Bronchial epithelial cell (primary cell): ENCODE measurements at places on chromosomes 11 and 22. TPM values are rescaled to one million over a fixed set of nuclear protein-coding genes. Genes with fewer than 3 reads are reported as not detected.

GRCh38 chr11:134231958-134232659 is 7.6 kb downstream of the VPS26B start:
- DNase-seq, result no peak

DNA sequence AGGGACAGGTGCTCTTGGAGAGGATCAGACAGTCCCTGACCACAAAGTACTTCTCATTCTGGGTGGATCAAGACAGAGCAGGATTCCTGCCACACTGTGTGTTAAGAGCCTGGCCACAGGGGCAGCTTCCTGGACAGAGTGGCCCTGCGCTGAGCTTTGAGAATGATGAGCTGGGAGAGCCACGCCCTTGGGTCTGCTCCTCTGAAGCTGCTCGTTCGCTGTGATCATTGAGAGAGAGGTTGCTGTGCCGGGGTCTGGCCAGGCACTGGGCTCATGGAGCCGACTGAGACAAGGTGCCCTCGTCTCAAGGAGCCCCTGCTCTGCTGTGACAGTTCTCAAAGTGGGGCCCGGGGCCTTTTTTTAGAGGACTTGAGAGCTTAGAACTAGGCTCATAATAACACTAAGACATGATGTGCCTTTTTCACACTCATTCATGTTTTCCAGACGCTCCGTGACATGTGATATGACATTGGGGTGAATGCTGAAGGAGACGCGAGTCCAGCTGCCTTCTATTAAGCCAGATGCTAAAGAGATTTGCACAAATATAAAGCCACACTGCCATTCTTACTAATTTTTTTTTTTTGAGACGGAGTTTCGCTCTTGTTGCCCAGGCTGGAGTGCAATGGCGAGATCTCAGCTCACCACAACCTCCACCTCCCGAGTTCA is 1.6 kb upstream of the MFRP start:
- DNase-seq, result no peak

DNA sequence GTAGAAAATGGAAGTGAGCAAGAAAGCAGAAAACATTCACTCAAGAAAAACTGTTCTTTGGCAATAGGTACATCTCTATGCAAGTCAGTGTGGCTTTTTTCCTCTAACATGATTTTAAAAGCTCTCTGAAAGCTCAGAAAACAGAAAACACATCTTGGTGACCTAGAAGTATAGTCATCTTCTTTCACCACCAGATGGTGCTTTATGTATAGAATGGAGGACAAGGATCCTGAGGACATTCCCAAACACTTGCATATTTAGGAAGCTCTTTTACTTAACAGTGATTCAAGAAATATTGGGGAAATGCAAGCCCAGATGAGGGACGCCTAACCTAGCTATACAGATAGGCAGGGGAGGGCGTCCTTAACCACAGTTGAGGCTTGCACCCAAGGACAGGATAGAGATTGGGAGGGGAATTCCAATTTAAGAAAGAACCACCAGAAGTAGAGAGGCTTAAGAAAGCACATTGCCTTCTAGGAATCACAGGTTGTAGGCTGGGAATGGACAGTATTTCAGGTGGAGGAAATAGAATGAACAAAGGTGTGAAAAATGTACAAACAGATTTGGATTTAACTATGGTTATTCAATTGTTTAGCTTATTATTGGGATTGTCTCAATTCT is 13.8 kb upstream of the CCDC81 start:
- peak; percentile 67 for DNase-seq

DNA sequence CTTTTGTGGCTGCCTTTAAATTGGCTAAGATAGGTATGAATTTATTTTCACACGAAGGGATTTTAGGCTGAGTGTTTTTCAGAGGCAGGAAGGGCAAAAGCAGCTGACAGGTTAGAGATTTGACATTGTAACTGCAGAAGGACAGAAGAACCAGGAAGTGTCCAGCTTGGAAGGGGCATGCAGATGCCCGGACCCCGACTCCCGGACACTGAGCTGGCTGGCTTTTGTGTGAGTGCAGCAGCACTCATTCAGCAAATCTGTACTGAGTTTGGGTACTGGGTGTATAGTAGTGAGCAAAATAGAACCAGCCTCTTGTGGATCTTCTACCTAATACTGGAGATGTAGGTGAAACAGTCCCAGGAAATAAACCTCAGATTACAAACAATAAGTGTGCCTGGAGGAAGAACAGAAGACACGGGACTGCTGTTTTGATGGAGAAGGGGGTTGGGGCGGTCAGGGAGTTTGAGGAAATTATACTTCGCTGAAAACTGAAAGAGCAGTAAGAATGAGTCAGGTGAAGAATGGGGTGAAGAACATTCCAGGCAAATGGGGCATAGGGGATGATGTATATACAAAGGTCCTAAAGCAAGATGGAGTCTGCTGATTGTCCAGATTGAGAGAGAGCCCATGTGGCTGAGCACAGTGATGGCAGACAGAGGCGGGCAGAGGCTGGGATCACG is 64.6 kb downstream of the PPFIBP2 start:
- no peak for DNase-seq

DNA sequence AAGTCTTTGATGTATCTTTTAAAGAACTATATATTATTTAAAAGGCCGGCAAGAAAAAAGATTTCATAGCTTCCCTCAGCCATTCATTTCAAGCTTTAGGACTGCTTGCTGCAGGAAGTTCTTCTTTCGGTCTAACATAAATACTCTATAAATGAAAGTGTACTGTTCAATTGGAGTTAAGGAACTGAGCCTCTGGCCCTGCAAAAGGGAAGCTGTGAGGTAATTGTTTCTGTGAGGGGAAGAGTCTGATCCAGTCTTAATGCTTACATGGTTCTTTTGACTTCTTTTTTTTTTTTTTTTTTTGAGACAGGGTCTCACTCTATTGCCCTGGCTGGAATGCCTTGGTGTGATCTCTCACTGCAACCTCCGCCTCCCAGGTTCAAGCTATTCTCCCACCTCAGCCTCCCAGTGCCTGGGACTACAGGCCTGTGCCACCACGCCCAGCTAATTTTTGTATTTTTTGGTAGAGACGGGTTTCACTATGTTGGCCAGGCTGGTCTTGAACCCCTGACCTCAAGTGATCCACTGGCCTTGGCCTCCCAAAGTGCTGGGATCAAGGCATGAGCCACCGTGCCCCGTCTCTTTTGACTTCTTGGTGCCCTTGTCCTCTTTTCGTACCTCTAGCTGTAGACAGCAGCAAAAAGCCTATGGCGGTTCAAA is 4.7 kb upstream of the TRIM29 start:
- no peak for DNase-seq

DNA sequence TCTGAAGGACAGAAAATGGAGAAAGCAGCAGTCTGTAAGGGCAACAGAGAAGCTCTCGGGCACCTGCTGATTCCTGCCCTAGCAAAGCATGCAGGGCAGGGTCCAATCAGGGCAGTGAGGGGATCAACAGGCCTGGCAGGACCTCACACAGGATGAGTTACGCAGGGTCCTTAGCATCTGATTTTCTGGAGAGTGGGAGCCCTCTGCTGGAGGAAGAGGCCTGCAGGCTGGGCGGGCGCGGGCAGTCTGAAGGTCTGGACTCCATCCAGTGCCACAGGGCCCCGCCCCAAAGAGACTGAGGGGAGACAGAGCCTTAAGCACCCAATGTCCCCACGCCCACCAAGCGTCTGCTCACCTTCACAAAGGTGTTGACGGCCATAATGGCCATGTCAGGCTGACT is 28.9 kb downstream of the AP1B1 start:
- DNase-seq, result peak; percentile 31

- peak; percentile 71 for DNase-seq
Observed at GRCh38 chr11:27524155-27524554, 17.6 kb upstream of the LIN7C start.

The RBFOX2 gene
- 69.5 and 101 TPM in 2 replicates for total RNA-seq

The APOBEC3F gene
- 0.79 and 2.0 TPM in 2 replicates for total RNA-seq

The RFPL2 gene
- total RNA-seq, result not detected in 2 replicates
